T-helper 22 cell (primary cell): ENCODE measurements at places on chromosomes 13 and 19.

GRCh38 chr13:95160112-95160906, 140.9 kb downstream of the ABCC4 start:
- no peak for DNase-seq

- DNase-seq = no peak
Measured at GRCh38 chr13:106382534-106382933, 152.9 kb downstream of the EFNB2 start.

- DNase-seq = no peak
Measured at GRCh38 chr19:13942023-13942684, 3.9 kb upstream of the PODNL1 start.

GRCh38 chr13:40464337-40465014, 202.0 kb downstream of the FOXO1 start:
- DNase-seq = no peak

- DNase-seq = no peak
Measured at GRCh38 chr13:66113882-66114526, 1116.1 kb downstream of the PCDH9 start.
